Vagina (tissue), 2 donors: ENCODE measurements at places on chromosomes 16 and 17.

GRCh38 chr16:68272507-68273209 lies 8.3 kb downstream of the SLC7A6 start:
- DNase-seq = no peak

- no peak for DNase-seq
These were observed 228.8 kb downstream of the SEC14L1 start for GRCh38 chr17:77369544-77369971.

- DNase-seq = no peak
These were observed 16.2 kb downstream of the WWOX start for GRCh38 chr16:78115659-78116058.

- DNase-seq = no peak
These were observed 6.5 kb downstream of the DPEP2 start for GRCh38 chr16:67992661-67993206.

DNA sequence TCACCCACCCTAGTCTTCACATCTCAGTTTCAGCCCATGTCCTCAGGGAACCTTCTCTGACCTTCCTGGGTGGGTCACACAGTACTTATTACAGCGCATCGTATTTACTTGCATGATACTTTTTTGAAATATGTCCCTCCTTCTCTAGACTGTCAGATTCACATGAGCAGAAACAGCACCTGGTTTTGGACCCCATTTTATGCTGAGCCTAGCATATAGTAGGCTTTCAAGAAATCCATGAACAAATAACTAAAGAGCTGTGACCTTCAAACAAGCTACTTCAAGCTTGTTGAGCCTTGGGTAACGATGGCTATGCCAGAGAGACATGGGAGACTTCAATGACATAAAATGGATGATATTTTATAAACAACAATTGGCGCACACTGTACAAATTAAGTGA lies 150.3 kb downstream of the GRIN2A start:
- DNase-seq = no peak

DNA sequence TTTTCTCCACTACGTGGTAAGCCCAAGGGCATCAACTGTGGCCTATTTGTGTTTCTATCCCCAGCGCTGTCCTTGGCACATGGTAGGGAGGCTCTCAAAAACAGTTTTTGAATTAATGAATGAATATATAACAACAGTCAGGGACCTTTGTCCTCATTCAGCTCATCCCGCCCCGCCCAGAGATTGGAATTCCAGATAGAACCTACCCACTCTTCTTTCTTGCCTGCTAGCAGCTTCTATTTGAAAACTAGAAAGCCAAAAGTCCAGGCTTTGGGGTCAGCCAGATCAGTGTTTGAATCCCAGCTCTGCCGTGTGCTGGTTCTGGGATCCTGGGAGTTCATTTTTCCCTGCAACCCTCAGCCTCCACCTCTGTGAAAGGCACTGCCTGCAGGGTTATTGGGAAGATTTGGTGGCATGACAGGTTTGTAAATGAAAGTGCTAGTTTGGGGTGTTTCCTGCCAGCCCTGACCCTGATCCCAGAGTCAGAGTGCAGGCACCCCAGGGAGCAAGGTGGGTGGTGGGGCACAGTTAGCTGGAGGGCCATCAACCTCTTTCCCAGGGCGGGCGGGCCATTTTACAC lies 4.5 kb downstream of the NHERF1 start:
- no peak for DNase-seq

DNA sequence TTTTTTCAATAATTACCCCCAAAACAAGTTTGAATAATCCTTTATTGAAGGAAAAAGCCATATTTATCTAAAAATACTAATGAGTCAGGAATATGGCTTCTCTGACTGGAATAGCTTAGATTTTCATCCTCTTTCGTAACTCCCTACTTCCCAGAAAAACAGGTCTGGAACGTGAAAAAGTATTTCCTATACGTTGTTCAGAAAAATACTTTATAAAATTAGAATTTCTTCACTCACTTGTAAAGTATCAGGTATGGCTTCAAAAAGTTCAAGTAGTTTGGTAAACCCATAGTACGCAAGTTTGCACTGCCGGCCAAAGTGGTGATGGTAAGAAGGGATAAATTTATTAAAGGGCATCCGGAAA lies 33.7 kb downstream of the MARF1 start:
- no peak for DNase-seq

- no peak for DNase-seq
These were observed 234.8 kb downstream of the IRX3 start for GRCh38 chr16:54051821-54052220.

DNA sequence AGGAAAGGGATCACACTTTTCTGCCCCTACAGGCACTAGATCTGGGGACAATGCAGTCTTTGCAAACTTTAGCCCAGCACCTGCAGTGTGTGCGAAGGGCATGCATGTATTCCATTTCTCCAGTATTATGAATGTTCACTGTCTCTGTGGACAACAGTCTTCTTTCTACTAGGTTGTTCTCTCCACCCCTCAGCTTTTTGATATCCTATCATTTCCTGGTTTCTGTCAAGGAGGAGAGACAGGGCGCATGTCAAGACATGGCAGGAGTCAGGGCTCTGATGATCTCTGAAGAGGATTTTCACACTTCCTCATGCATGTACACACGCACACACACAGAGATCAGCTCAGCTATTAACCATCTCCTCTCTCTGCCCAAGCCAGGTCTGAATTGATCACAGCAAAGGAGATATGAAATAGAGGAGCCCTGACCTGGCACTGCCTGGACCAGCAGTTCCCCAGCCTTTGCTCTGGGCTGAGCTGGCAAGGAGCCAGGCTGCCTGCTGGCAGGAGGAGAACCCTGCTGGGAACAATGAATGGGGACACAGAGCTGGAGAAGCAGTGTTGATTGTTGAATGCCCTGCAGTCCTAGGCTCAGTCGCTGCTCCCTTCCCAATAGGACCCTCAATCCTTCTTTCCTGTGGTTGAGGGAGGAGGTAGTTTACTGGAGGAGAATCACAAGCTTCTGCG lies 2.6 kb downstream of the GPR179 start:
- no peak for DNase-seq

DNA sequence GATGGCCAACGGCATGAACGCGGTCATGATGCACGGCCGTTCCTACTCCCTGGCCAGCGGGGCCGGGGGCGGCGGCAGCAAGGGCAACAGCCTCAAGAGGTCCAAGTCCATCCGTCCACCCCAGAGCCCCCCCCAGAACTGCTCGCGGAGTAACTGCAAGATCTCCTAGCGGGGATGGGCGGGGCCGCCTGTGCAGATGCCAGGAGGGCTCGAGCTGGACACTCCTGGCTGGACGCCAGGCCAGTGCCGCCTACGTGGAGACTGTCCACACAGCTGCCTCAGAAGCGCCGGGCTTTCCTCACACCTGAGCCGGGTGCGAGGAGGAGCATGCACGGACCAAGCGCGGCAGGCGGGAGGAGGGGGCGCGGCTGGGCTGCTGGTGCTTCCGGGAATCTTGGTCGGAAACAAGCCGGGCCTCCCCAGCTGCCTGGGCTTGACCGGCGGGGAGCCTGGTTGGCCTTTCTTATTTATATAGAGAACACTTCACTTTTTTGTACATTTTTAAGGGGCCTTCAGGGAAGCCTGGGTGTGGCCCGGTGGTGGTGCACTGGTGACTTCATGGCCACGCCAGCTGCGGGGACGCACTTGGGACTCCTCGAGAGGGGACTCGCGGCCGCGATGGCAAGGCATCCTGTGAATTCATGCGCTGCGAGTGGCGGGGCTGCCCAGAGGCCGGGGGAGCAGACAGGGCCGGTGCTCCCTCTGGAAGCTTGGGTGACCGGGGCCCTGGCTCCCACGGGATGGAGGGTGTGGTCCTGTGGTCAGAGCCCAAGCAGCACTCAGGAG lies 3.1 kb upstream of the WFIKKN1 start:
- no peak for DNase-seq

GRCh38 chr17:64387145-64387473 lies 3.6 kb downstream of the PECAM1 start:
- DNase-seq = no peak

- DNase-seq = peak; percentile 81
These were observed 10.2 kb upstream of the NFATC3 start for GRCh38 chr16:68074850-68075555.

GRCh38 chr16:56711862-56712261 lies 18.1 kb upstream of the NUP93 start:
- no peak for DNase-seq

GRCh38 chr17:38748149-38748891 lies at the start of gene PCGF2:
Gene PCGF2 (minus strand): TSS chr17:38748336. CDS start chr17:38740402, 7,934 bp downstream.
- no peak for DNase-seq

- DNase-seq = no peak
These were observed 406.2 kb upstream of the PSMD7 start for GRCh38 chr16:73890186-73891128.

DNA sequence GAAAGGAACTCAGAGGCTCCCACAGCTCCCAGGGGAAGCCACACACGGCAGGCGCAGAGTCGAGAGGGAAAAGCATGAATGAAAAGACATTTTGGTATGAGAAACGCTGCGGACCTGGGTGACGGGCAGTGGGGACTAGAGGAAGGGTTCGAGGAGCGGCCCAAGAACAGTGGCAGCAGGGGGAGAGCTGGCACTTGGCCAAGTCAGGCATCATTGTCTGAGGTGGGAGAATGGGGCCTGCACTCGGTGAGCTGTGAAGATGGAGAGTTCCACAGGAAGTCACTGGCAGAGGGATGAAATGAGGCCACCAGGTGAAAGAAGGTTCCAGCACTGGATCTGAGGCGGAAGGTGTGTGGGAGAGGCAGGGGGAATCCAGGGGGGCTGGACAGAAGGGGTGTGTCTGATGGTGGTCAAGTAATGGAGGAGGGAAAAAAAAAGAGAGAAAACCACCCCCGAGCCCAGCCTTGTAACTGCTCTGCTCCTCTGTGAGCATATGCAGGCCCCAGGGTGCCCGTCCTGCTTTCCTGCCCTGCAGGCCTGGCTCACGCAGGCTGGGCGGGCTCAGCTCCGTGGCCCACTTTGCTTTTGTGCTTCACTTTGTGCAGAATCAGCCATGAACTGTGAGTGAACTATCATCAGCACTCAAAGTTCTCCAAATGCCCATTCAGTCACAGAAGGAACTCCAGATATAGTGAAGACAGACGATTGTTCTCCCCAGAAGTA lies 31.8 kb downstream of the TMEM204 start:
- no peak for DNase-seq

DNA sequence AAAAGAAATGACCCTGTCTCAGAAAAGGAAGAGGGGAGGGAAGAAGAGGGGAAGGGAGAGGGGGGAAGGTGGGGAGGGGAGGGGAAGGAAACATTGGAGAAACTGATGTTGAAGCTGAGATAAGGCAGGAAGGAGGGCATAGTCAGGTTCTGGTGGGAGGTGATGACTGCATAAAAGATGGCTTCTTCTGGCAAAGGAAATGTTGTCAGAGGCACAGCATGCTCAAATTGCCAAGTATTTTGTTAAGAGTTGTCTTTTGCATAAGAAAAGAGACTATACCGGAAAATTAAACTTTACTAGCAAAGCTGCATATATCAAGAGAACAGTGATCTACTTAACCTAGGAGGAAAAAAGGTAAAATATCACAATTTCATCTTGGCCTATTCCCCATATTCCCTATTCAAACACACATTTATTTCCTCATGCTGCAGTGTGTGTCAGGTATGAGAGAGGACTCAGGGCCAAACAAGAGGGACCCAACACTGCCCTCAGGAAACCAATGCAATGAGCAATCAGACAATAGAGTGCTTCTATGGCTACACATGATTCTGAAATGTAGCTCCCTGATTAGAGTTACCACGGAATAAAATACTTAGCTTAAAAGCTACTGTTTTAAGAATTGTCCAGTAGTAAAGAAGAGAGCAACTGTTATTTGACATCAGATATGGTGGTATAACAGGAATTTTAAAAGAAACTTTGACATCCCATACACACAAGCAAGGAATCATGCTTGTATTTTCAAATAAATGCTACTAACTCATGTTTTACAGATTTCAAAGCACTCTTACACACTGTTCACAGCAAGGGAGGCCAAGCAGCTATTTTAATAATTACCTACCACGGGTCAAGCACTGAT lies 80.9 kb downstream of the PARN start:
- no peak for DNase-seq

DNA sequence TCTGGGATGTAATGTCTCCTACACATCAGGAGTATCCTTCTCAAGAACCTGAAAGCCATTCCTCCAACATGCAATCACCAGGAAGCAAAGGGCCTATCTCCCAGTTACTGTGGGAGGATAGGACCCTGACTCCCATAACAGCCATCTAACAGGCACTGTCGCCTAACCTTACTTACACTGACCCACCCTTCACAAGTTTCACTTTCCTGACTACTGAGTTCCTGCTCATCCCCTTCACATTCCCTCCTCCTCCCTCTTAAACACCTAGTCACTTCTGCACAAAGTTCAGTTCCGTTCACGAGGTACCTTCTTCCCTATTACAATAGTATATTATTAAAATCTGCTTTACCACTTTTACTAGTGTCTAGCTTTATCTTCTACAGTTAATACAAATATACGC lies 1.3 kb downstream of the C17orf67 start:
- no peak for DNase-seq

- no peak for DNase-seq
These were observed 38.6 kb downstream of the CDRT15 start for GRCh38 chr17:14198013-14198412.
